ENCODE measurements at places on chromosomes 7 and 10.

GRCh38 chr7:57423768-57424167 lies 26.2 kb upstream of the ZNF716 start:
- DNase-seq = no peak

DNA sequence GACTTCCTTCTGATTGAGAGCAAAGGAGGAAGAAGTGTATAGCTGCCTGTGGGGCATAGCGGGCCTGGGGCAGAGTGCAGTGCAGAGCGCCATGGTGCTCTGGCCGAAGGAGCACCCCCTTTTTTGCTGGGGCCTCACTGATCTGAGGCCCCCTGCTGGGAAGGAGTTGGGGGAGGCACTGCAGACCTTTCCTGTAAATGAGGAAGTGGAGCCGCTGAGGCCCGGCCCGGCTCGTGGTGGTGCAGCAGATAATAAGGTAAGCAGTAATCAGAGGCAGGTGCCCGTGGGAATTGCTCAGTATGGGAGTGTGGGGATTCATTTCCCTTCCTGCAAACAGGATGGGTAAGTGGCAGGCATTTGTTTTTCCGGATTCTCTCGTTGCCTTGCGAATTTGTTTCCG lies 373.7 kb upstream of the MKI67 start:
- no peak for DNase-seq

DNA sequence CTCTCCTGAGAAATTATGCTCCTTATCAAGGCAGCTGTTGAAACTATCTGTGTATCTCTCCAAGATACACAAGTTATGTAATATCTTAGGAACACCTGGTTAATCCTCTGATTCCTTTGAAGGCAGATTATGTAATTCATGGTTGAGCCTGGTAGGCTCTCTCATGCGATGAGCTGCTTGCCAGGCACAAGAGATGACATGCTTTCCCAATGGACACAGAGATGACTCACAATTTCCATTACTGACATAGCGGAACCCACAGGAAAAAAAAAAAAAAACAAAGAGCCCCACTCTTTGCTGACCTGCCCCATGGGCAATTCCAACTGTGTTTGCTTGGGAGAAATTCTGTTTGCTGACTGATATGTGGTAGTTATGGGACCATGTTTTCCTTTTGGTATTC lies 736.4 kb upstream of the PHF14 start:
- no peak for DNase-seq

- no peak for DNase-seq
These were observed 2.2 kb downstream of the MAFK start for GRCh38 chr7:1532456-1533254.

DNA sequence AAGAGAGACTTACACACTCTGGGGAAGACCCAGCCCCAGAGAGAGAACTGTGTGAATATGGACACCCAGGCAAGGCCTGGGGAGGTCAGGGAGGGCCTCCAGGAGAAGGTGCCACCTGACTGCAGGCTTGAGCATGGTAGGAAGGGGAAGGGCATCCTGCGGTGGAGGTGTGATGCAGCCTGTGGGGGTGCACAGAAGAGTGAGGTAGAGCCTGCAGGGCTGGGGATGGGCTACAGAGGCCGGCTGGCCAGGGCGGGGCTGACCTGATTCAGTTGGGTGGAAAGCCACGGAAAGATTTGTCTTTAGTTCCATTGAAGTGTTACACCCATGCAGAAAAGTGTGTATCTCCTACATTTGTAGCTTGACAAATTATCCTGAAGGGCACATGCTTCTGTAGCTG lies 47.6 kb downstream of the ZMIZ1 start:
- no peak for DNase-seq

DNA sequence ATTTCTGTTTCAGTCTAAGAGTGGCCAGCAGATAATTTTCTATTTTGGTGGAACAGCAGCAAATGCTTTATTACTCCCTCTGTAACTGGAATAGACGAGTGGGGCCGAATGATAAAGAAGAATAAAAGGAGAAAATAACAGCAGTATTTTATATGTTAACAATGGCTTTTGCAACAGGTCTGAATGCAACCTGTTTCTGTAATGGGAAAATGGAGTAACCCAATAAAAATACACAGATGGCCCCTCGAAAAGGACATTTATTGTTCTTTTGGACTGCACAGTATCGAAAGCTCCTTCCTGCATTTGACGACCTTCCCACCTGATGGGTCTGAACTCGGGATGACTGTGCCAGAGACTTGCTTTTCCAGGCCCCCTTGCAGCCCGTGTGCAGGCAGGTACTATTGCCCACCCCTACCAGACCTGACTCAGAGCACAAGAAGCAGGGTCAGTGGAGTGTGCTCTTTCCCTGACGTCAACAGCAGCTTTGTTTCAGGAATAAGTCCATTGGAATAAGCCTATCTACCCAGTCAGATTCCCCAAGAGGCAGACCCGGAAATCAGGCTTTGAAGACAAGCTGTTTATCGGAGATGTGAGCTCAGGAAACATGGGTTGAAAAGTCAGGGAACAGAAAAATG lies 306.5 kb upstream of the NEBL start:
- DNase-seq = no peak

DNA sequence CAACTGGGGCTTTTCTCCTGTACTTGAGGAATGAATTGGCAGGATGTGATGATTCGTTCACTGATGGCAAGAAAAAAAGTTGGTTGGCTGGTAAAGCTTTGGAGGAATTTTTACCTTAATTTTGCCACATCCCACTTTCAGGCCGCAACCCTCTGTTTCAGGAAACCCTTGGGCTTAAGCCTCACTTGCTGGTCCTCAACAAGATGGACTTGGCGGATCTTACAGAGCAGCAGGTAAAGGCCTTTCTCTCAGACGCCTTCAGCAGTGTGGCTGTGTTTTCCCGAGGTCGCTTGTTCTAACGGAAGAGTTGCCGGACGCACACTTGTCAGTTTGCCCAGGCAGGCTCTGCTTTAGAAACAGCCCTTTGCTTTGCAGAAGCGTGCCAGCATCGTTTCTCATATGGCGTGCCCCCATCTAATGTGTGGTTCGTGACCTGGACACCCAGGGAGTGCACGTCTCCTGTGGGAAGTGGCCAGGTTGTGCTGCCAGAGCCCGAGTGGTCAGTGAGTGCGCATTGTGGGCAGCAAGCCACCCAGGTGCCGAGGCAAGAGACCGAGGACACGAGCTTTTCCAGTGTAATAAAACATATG lies 2.2 kb downstream of the MTG1 start:
- no peak for DNase-seq

DNA sequence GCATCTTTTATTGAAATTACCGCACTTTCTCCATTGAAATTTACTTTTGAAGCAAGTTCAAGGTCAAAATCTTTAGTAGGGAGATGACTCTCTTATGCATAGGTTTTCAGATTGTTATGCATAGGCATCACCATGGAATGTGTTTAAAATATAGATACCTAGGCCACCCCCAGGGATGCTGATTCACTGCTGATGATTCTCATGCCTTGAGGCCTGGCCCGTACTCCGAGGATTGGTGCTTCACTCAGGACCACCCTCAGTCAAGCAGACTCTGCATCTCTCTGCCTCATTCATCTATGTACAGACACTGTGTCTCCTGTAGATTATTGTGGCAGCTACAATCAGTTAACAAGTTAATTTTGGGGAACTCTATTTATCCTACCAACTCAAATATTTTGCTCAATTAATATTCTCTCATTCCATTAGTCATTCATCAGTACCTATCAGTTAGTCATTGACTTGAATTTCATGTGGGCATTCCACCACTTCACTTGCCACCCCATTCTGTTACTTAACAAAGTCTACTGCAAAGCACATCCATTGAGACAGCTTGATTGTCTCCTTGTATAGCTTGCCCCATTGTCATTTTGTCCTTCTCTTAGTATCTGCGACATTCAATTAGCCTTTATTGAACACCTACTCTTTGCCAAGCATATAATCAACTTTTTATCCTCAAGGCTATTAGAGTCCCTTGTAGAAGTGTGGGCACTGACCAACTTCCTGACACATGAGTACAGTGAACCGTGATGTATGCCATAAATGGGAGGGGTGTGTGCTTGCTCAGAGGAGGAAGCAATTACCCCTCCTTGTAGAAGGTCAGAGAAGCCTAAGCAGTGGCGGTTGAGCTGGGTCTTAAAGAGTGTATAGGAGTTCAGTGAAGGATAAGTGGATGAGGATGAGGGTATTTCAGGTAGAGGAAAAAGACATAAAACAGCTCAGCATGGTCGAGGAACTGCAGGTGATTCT lies 255.6 kb upstream of the BMPER start:
- no peak for DNase-seq
